Mesothelial cell of epicardium (in vitro differentiated cells): ENCODE measurements at places on chromosomes 4 and X.
A peak's percentile ranks its signal among the peaks of the same experiment; 100 is the strongest.

GRCh38 chr4:77225022-77225421, 68.0 kb downstream of the CCNG2 start:
- no peak for DNase-seq

DNA sequence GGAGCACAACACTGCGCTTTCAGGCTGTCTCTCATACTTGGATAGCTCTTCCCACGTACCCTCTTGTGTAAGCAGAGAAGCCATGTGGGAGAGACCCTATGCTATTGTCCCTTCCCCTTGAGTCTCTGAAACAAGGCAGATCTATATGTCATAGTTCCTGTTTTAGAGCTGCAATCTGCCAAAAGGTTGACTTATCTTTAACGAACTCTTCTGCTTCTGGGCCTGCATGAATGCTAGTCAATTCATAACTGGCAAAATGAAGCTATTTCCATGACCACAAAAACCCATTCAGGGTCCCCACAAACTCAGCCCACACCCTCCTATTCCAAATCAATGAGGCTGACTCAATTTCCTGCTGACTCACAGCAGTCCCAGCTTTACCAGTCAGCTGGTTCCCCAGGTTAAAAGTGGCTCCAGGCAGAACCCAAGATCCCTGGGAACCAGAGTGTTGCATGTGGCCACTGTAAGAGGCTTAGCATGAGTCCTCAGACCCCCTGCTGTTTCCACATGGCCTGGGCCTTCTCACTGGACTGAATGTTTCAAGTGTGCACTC, 25.3 kb upstream of the SOD3 start:
- no peak for DNase-seq

GRCh38 chr4:185341841-185342240, 53.9 kb downstream of the LRP2BP start:
- DNase-seq, result no peak

- DNase-seq, result no peak
These were observed 37.6 kb downstream of the MAGEA9 start for GRCh38 chrX:149819371-149819770.

GRCh38 chrX:39948582-39948981, 149.2 kb downstream of the BCOR start:
- no peak for DNase-seq

GRCh38 chr4:111399623-111400022, 745.6 kb upstream of the FAM241A start:
- DNase-seq, result no peak

- DNase-seq, result no peak
These were observed at the start of gene DLG3 for GRCh38 chrX:70444326-70444945. DLG3 (plus strand) TSS chrX:70444835; CDS start chrX:70445202, 367 bp downstream.

DNA sequence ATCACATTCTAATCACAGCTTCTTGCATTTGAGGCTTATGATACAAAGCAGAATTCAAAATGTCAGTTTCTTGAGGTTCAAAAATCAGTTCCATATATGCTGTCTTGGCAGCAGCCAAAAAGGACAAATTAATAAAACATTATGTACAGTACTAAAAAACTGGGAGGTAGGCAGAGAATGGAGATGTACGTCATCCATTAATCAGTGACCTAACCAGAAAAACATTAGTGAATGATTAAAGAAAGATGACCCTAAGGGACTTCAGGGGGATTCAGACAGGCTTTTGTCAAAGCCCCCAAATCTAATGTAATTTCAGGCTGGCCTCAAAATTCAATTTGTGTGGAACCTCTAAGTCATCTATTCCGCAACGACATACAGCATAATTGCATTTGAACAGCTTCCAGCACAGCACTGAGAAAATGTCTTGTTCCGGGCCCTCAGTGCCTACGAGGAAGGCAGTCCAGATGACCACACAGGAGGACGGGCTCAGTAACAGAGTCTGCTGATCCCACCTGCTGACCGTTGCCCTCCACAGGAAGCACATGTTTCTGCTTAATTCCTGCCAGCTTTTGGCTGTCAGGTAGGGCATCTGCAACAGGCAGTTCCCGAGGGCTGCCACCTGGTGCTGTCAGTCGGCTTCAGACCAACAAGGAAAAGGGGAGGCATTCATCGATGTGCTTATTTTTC, 83.8 kb upstream of the HHIP start:
- no peak for DNase-seq

- no peak for DNase-seq
These were observed 234.6 kb downstream of the FMR1NB start for GRCh38 chrX:148215726-148216125.

DNA sequence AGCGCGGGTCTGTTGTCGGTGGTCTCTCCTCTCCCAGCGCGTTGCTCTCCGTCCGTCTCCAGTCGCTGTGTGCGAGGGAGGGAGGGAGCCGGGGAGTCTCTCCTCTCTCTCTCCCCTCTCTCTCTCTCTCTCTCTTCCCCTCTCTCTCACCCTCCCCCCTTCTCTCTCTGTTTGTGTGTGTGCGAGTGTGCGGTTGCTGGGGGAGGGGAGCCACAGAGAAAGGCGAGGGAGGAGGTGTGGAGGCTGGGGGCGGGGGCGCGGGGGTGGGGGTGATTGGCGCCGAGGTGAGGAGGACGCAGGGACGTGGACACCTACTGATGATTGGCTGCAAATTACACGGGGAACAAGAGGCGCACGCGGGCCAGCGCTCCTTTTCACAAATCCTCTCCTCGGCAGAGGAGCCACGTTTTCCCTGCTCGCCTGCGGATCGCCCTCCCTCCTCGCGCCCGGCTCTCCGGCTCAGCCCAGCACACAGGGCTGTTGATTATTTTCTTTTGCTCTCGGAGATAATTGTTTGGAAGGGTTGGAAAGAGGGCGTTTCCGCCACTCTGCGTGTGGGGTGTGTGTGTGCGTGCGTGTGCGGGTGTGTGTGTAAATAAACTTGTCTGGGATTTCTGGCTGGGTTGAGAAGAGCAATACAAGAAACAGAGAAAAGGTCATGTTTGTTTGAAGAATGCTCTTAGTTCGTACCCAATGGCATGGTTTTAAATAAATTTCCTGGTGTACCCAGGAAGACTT, at the start of gene CXXC4:
CXXC4 (minus strand) TSS at position 73 of the 738 bp plus-strand sequence. CDS start 3,092 bp downstream, outside the sequence.
- DNase-seq, result peak; percentile 71

DNA sequence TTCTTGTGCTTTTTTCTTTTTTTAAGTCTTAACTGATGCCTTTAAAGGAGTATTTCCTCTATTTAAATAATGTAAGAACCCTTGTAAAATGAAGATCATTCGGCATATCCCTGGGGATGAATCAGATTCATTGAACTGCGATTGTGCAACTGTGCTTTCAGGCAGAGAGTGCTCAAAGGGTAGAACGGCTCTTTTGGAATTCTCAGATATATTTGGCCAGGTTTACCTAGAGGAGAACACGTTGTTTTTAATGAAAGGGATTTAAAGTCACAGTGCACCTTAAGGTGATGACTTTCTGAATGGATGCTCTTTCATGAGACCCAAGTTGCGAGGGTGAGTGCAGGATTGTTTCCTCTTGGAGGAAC, 51.6 kb upstream of the ELOVL6 start:
- no peak for DNase-seq

GRCh38 chrX:129795584-129795983, 15.8 kb downstream of the SASH3 start:
- DNase-seq, result no peak

DNA sequence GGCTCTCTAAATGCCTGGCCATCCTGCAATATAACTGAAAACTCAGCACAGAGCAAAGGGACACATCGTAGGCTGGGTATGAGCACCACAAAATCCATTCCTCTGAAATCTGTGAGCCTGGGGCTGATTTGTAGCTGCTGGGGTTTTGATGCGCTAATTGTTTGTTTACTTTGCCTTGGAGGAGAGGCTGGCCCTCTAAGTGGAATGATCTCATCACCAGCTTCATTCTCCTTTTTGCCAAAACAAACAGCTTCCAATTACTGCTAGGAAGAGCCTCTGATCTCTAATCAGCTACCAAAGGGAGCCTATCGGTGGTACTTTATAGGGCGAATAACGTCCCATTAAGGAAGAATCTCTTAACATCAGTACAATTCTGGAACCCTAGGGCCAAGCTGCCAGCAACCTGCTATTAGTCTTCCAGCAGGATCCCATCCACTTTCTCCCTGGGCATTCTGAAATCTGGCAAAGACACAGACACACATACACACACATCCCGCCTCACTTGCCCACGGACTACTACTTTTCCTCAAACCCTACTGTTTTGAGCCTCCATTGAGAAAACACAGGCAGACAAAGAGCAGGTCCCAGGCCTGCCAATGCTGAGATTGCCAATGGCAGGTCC, 5.8 kb downstream of the ANOS1 start:
- DNase-seq, result no peak

- DNase-seq, result no peak
These were observed 2.9 kb upstream of the BGN start for GRCh38 chrX:153491918-153492317.
